ENCODE measurements at places on chromosomes 5 and 9. TPM values are rescaled to one million over a fixed set of nuclear protein-coding genes. Genes with fewer than 3 reads are reported as not detected.
A peak's percentile ranks its signal among the peaks of the same experiment; 100 is the strongest.

DNA sequence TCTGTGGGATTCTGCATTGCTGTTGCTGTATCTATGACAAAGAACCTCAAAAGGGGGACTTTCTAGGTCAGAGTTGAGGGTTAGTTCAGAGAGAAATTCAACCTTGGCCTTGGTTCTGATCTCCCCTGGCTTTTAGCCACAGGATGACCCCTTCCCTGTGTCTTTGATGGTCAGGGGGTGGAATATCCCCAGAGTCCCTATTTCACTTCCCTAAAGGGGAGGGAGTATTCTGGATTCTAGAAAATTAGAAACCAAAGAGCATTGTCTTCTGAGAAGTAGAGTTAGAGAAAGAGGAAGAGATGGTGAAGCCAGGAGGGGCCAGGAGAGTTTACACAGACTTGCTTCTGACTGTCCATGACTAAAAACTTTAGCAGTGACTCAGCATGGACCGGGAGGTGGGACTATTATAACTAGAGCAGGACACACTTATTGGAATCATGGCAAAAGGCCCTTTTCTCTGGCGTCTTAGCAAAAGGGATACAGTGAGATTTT lies 56.2 kb upstream of the LPAR1 start:
- peak; percentile 90 for DNase-seq

GRCh38 chr5:66643387-66643786 lies 47.2 kb downstream of the MAST4 start:
- DNase-seq: no peak

The RNF208 gene
- total RNA-seq: not detected

The GALNT12 gene
- total RNA-seq: 2.5 TPM

Data from IMR-90 (cell line).